MG63 (cell line): ENCODE measurements at places on chromosomes 2 and 18. TPM values are rescaled to one million over a fixed set of nuclear protein-coding genes. Genes with fewer than 3 reads are reported as not detected.

GRCh38 chr2:233111427-233111826 is 51.3 kb downstream of the INPP5D start:
- DNase-seq, result no peak

- DNase-seq, result no peak
Measured at GRCh38 chr2:10536569-10537133, 88.5 kb upstream of the ODC1 start.

- DNase-seq, result no peak
Measured at GRCh38 chr2:191019376-191019775, 5.4 kb upstream of the STAT1 start.

- no peak for DNase-seq
Measured at GRCh38 chr2:41414486-41415230, 633.2 kb upstream of the PKDCC start.

GRCh38 chr18:12928641-12929040 is 19.2 kb upstream of the SEH1L start:
- DNase-seq, result no peak

DNA sequence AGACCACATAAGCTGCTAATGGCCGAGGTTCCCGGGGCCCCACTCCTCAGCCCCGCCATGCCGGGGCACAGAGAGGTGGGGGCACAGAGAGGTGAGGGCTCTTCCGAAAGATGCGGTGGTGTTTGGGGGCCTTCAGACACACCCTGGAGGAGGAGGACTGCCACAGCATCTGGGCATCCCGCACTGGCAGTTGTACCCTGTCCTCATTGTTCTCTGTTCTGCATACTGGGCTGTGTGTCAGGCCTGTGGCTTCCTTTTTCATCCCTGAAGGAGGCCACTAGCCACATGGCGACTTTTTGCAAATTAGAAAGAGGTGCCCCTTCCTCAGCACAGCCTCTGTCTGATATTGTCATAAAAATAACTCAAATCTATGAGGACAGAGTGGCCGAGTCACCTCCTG is 150.1 kb downstream of the CTIF start:
- DNase-seq, result no peak

GRCh38 chr2:77270433-77270832 is 251.7 kb downstream of the LRRTM4 start:
- peak; percentile 7 for DNase-seq

- DNase-seq, result no peak
Measured at GRCh38 chr2:105553538-105554196, 154.8 kb upstream of the FHL2 start.

DNA sequence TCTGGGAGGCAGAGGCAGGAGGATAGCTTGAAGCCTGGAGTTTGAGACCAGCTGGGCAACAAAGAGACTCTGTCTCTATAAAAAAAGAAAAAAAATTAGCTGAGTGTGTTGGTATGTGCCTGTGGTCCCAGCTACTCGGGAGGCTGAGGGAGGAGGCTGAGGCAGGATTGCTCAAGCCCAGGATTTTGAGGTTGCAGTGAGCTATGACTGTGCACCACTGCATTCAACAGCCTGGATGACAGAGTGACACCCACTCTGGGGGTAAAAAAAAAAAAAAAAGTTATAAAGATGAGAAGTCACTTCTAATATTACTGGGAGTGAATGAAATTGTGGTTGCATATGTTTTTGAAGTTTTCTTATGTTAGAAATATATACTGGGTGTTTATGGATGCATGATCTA is 71.6 kb downstream of the C2orf74 start:
- DNase-seq, result no peak

DNA sequence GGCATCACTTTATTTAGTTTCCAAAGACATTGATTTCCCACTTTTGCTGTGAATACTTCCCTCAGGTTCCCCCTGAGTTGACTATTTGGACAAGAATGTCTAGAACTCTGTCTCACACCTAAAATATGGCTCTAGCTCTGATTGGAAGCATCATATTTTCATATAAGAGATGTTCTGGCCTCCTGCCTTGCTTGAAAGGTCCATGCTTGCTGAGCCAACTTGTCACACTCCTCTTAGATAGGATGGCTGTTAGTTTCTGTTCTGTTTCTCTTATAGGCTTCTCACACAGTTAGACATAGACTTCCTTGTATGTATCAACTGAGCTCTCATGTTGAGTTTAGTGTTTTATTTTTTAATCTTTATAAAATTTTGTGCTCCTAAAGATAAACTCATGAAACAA is 87.1 kb downstream of the CNTNAP5 start:
- no peak for DNase-seq

DNA sequence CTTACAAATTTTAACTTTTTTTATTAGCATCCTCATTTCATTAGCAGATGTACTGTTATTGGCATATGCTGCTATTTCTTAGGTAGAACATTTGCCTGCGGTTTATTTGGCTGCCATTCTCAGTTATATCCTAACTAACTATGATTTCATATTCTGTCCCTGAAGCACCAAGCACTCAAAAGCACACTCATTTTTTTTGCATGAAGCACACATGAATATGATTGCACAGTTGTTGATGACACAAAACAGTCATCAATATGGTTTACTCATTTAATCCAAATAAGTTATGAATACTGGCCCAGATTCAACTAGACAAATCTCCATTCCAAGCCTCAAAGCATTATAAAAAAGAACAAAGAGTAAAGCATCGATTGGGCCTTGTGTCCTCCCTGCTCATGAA is 129.4 kb upstream of the CNTNAP5 start:
- no peak for DNase-seq

- DNase-seq, result no peak
Measured at GRCh38 chr2:18402831-18403230, 157.6 kb downstream of the RDH14 start.

DNA sequence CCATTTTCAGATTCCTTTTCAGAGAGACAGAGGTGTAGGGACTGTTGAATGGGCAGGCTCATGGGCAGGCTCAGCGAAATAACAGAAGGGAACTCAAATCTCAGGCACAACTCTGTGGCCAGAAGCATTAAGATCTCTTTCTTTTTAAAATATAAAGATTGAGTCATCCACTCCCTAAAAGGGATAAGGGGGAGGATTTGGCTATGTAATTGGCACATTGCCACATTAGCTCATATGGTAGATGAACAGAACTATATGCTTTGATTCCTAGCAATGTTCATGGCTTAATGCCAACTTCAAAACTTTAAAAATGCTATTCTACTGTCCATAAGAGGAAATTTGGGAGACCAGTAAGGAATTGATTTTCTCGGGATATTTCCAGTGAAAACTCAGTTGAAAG is 53.8 kb upstream of the SLC5A7 start:
- DNase-seq, result no peak

DNA sequence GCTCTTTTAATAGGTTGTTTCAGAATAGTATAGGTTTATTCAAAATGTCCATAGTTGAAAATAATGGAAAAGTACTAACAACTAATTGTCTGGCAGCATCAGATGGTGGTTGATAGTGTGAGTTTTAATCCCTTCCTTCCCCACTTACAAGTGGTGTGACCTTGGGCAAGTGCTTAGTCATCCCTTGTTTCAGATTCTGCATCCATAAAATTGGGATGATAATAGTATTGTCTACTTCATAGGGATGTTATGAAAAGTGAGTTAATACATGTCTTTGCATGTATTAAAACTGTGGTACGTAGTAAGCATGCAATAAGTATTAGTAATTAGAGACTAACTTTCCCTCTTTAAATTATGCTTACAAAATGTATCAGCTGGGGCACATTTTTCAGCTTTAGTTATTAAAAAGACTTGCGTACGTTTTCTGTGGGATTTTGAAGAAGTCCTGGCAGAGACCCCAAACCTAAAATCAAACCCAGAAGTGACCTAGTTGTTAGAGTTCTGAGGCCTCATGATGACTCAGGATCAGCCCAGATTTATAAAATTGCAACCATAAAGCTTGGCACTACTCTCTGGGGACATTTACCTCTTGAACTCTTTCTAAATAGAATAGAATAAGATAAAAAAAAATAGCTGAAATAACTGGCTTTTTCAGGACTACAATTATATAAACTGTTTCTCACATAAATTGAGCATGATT is 8.6 kb downstream of the ITGA4 start:
- DNase-seq, result no peak

DNA sequence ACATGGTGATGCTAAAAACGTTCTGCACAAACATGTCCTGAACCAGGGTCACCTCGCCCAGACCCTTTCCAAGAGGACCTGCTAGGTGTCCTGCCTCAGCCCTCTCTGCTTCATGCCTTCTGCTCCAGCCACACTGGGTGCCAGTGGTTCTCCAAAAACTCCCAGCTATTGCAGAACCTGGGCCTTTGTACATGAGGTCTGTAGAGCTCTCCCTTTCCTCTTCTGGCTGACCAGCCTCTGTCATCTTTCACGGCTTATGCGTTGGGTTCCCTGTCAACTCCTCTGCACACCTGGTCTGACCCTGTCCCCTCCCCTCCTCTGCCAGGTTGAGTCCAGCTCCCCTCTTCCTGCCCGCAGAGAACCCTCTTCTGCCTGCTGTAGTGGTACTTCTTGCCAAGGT is 35.5 kb upstream of the IGFBP5 start:
- no peak for DNase-seq

GRCh38 chr2:42879913-42880737 is 87.7 kb upstream of the HAAO start:
- no peak for DNase-seq

GRCh38 chr2:20148923-20149702 is 75.8 kb downstream of the SDC1 start:
- no peak for DNase-seq

DNA sequence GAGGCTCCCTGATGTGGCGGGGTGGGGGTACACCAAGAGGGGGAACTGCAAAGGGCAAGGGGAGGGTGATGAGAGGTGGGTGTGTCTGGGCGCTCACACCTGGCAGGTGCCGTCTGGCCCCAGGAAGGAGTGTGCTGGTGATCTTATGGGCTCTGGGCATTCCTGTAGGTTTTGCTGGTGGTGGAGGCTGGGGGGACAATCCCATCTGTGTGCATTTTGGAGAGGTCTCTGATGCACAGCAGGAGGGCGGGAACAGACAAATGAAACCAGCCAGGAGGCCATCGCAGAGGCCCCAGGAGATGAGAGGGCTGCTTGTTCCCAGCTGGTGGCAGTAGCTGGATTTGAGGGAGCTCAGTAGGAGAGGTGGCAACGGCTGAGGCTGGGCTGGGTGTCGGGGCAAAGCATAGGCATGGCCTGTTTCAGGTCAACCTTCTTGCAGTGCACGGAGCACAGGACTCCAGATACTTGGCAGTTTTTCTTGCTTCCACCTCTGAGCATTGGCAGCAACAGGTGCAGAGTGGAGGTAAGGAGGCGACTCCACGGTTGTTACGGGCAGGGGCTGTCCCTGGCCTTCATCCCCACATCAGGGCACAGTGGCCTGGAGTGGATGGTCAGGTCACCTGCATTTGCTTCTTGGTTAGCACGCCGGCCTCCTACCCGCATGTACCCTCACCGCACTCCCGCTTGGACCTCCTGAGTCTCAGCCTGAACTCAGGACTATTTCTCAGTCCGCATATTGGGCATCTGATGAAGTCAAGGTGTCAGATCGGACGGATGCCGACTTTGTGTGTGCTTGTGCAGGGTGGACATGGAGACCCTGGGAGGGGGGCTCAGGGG is 194.2 kb upstream of the HDAC4 start:
- no peak for DNase-seq

- DNase-seq, result no peak
Measured at GRCh38 chr2:236714080-236714479, 144.5 kb downstream of the ACKR3 start.

DNA sequence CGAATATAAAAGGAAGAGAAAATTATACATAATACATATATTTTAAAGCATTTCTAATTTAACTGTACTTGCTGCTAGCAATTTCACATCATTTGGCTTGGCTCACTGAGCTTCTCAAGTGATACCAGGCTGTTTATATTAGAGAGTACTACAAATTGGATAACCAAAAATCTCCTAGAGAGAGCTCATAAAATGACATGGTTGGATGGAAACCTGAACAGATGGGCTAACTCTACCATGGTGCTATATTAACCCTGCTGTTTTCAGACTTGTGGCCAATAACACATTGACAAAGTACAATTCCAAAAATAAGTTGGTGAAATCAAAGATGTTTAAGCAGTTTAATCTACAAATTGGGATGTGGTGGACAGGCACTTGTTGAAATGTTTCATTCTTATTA is 364.4 kb upstream of the GCFC2 start:
- DNase-seq, result no peak

- DNase-seq, result no peak
Measured at GRCh38 chr2:141598982-141599381, 531.8 kb downstream of the LRP1B start.

IL1RL1 gene
- total RNA-seq, result not detected in 2 replicates

UBE2F gene
- 121 and 138 TPM in 2 replicates for total RNA-seq

DSC3 gene
- not detected in 2 replicates for total RNA-seq

NOL4 gene
- not detected in 2 replicates for total RNA-seq

YIPF4 gene
- total RNA-seq, result 34.1 and 41.9 TPM in 2 replicates

KCNF1 gene
- 1.3 and 6.8 TPM in 2 replicates for total RNA-seq

EVA1A gene
- 47.2 and 48.6 TPM in 2 replicates for total RNA-seq

DCAF17 gene
- total RNA-seq, result 13.8 and 29.8 TPM in 2 replicates

DUSP19 gene
- 0.69 and 0.86 TPM in 2 replicates for total RNA-seq

MALL gene
- not detected in 2 replicates for total RNA-seq
